ENCODE measurements at places on chromosomes 13 and 19.

DNA sequence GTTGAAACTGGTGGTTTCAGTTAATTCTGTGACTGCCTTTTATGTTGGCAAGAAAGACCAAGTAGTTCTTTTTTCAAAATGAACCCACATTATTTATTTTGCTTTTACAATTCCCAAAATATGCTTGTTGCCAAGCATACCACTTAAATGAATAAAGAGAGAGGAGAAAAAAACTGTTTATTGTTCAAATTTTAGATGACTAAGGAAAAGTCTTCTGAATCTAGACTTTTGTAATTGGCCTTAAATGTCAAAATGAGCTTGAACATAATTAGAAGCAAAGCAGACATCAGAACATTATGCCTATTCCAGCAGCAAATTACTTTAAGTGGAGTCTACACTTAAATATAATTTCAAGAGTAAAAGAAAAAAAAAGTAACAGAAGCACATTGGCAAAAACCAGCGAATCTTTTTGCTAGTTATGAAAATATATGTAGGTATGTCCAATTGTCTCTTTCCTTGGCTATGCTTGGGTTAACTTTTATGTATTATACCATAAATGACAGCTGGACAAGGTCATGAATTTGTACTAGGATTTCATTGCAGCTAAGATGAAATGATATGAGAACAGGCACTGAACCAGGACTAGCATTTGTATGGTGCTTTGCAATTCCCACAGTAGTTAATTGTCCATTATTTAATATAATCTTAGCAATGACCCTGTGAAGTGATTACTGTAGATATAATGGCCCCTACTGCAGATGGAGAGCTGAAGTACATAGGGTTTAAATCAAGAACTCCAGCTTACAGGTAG is 211.9 kb downstream of the NALCN start:
- DNase-seq = no peak

GRCh38 chr19:56969759-56970178 is 129.2 kb upstream of the PEG3 start:
- no peak for DNase-seq

GRCh38 chr13:42396901-42397655 is 125.1 kb downstream of the AKAP11 start:
- no peak for DNase-seq

GRCh38 chr19:5298471-5298901 is 42.1 kb downstream of the PTPRS start:
- DNase-seq = no peak

DNA sequence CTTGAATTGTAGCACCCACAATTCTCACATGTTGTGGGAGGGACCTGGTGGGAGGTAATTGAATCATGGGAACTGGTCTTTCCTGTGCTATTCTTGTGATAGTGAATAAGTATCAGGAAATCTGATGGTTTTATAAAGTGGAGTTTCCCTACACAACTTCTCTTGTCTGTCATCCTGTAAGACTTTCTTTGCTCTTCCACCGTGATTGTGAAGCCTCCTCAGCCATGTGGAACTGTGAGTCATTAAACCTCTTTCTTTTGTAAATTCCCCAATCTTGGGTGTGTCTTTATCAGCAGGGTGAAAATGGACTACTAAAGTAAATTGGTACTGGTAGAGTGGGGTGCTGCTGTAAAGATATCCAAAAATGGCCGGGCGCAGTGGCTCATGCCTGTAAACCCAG is 215.6 kb downstream of the LIG4 start:
- no peak for DNase-seq

GRCh38 chr13:33510350-33510970 is 224.9 kb upstream of the STARD13 start:
- no peak for DNase-seq

- no peak for DNase-seq
Measured at GRCh38 chr13:99558570-99559180, 57.4 kb downstream of the TM9SF2 start.

DNA sequence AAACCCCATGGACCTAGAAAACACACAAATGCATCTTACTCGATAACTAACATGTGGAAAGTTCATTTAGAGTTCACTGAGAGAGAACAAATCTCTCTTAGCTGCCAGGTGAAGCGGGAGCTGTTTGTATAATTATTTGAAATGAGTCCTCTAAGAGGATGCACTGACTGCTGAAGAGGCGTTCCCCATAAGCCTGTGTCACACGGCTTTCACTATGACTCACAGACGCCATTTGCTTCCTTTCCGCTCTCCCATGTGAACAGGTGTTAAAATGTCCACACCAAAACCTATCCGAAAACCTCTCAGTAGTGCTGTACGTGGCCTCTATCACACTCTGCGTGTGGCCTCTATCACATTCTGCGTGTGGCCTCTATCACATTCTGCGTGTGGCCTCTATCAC is 101.8 kb downstream of the SOX1 start:
- no peak for DNase-seq

- no peak for DNase-seq
Measured at GRCh38 chr19:18500376-18500775, 21.5 kb downstream of the ELL start.

GRCh38 chr19:38519988-38520387 is 86.5 kb downstream of the RYR1 start:
- DNase-seq = no peak

DNA sequence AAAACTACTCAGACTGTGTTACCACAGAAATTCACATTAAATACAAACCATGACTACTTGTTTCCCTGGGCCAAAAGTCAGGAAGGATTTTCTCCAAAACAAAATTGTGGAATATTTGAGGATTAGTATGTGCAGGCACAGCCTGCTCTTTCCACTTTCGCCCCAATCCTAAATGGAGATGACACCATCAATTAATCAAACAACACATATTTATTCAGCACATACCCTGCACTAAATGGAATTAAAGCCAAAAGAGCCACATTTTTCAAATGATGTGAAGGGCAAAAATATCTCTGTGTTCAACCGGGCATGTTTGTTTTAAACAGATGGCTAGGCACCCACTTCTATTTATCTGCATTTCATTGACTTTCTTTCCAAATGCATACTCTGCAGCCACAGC is 523.1 kb downstream of the DCT start:
- DNase-seq = no peak

DNA sequence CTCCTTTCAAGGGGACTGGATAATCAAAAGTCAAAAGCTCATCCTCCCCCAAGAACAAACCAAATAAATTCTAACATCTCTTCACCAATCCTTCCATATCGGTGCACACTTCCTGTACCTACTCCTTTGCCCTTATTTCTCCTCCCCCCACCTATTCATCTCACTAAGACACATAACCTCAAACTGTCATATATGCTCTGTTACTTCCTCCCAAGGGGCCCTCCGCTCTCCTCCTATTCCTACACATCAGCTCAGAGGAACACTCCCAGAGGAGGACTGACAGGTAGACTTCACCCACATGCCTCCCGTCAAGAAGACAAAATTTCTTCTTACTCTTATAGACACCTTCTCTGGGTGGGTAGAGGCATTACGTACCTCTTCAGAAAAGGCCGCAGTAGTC is 48.1 kb downstream of the ZNF93 start:
- no peak for DNase-seq

- DNase-seq = peak; percentile 26
Measured at GRCh38 chr13:109790942-109791605, 4.7 kb upstream of the IRS2 start.

- DNase-seq = no peak
Measured at GRCh38 chr13:35566340-35566739, 89.9 kb upstream of the MAB21L1 start.

- DNase-seq = no peak
Measured at GRCh38 chr13:98201984-98202383, 24.9 kb upstream of the RNF113B start.

DNA sequence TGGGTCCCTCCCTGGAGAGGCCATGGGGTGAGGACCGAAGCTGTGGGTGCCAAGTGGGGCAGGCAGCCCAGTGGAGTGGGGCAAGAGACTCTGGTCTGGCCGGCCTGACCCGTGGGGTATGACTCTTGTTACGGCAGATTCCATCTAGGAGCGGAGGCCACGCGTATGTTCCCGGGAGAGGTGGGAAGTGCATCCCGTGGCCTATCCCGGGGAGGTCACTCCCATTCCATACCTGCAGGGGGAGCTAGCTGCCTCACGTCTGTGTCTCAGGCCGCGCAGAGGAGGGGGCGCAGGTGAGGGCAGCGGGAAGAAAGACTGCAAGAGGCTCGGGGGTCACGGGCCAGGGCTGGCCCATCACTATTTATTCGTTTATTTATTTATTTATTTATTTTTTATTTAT is 4.9 kb downstream of the CSNK1G2 start:
- peak; percentile 48 for DNase-seq

DNA sequence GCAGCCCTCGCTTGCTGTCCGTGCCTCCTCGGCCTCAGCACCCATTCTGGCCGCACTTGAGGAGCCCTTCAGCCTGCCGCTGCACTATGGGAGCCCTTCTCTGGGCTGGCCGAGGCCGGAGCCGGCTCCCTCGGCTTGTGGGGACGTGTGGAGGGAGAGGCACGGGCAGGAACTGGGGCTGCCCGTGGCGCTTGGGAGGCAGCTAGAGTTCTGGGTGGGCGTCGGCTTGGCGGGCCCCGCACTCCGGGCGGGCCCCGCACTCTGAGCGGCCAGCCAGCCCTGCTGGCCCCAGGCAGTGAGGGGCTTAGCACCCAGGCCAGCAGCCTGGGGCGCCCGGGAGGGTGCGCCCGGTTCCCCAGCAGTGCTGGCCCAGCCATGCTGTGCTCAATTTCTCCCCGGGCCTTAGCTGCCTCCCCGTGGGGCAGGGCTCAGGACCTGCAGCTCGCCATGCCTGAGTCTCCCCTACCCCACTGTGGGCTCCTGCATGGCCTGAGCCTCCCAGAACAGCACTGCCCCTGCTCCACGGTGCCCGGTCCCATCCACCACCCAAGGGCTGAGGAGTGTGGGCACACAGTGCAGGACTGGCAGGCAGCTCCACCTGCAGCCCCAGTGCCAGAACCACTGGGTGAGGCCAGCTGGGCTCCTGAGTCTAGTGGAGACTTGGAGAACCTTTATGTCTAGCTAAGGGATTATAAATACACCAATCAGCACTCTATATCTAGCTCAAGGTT is 240.0 kb upstream of the PRR20A start:
- DNase-seq = no peak

DNA sequence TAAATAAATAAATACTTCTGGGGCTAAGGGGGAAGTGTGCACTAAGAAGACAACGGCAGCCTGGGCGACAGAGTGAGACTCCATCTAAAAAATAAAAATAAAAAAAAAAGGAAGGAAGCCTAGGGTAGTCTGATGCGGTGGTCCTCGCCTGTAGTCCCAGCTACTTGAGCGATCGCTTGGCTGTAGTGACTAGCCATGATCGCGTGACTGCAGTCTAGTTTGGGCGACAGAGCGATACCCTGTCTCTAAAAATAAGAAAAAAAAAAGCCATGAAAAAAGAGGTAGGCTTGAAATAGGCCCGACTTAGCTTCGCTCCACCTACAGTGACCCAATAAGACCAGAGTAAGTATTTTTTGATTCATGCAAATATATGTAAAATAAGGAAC is 661 bp upstream of the BABAM1 start:
- no peak for DNase-seq

DNA sequence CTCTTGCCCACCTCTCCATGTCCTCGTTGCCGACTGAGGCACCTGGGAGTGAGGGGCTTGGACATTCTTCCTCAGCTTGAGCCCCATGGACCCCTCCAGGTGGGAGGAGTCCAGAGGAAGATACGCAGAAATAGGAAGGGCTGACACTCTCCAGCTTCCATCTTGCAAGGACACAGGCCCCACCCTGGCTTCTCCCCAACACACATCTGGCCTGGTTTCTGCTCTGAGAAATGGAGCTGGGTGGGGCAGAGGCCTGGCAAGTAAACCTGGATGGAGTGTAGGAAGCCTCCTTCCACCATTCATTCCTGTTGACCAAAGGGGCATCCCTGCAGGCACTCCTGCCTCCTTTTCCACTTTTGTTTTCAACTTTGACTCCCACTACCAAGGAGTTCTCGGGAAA is 50.5 kb downstream of the NFIX start:
- no peak for DNase-seq

- DNase-seq = no peak
Measured at GRCh38 chr19:19004144-19004543, 29.2 kb downstream of the SUGP2 start.

GRCh38 chr13:42383025-42383424 is 111.1 kb downstream of the AKAP11 start:
- DNase-seq = no peak

GRCh38 chr13:66071029-66071428 is 1159.1 kb downstream of the PCDH9 start:
- DNase-seq = peak; percentile 4

DNA sequence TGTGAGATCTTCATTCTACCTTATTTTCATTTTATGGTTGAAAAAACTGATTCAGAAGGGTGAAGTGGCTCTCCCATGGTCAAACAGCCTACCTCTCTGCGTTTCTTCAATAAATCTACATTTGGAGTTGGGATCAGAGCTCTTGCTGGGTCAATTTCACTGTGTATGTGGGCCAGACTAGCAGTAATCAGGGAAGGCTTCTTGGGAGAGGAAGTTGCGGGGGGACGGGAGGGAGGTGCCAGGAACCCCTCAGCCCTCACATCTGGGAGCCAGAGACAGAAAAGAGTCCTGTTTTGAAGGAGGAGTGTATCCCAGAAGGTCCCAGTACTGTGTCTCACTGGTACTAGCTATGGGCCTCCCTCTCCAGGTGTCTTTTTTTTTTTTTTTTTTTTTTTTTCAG is 934 bp downstream of the KXD1 start:
- no peak for DNase-seq

DNA sequence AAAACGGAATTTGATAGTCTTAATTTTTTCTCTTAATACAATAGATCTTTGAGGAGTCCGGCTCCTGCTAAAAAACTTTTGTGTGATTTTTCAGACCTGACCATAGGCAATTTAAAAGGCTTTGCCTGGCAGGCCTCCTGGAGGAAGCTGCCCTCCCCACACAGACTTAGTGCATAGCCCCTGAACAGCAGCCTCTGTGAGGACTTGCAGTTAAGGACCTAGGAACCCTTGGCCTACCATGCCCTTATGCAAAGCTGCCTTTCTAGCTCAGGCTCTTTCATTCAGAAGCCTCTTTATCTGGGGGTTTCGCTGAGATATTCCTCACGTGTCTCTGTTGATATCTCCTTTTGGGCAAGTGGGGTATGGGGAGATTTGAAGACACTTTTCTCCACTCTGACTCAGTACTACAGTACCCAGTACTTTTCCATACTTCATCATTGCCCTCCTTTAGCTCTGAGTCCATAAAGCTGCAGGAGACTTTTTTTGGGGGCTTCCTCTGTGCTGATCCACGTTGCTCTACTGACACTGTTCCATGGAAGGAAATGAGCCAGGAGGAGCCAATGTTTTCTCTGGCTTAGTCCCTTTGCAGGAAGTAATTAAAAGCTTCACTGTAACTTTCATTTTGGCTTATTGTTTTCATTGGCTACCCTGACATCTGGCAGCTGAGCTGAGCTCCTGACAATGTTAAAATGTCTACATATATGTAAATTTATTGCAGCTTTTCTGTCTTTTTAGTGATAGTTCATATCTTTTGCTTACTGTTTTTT is 283.1 kb downstream of the TDRD3 start:
- no peak for DNase-seq

Measured in COLO829 (cell line).